ENCODE measurements at places on chromosomes 11 and 22.

DNA sequence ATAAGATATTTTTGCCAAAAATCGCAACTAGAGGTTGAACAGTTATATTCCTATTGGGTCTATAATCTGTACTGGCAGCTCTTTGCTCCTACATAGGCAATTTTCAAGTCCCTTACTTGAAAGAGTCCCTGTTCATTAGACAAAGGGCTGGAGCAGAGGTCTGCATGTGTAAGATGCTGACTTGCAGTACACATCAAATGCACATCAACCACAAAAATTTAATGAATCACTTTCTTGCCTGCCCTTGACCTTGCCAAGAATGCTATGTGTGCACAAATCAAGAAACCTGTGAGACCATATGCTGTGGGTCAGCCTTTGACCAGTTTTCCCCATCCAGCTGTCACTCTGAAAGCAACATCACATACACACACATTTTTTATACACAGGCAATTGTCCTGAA is 661.5 kb downstream of the LRRC4C start:
- DNase-seq = no peak

- no peak for DNase-seq
These were observed 378.4 kb upstream of the PITPNB start for GRCh38 chr22:28297504-28297903.

DNA sequence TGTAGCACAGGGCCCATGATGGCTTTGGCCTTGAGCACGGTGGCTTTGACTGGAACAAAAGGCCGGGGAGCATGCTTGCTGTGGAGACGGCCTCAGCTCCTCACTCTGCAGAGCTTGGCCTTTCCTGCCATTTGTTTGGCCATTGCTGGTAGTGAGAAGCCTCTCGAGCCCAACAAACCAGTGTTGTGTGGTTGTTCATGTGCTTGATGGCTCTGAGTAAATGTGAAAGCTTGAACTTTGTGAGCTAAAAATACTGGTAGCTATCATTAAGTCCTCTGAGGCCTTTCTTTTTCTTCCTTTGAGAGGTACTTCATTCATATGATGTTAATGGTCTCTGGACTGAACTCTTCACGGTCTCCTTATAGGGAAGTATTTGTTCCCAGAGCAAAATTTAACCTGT is 39.6 kb downstream of the NAT10 start:
- no peak for DNase-seq

DNA sequence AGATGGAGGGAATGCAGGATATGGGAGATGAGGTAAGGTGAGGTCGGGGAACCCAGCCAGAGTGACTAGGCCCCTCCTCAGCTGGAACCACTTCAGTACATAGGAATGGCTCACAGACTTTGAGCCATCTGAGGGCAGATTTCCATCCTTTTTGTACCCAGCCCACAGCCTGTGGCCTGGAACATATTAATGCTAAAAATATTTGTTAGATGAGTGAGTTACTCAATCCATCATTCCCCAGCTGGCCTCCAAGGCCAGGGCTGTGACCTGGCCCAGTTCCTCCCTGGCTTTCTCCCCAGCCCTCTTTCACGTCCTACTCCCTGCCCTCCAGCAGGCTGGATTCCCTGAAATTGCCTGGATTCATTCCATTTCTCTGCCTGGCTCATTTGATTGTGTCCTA is 57.2 kb upstream of the PRDM11 start:
- DNase-seq = peak; percentile 96

- DNase-seq = peak; percentile 44
These were observed 97.1 kb downstream of the ME3 start for GRCh38 chr11:86575208-86575855.

DNA sequence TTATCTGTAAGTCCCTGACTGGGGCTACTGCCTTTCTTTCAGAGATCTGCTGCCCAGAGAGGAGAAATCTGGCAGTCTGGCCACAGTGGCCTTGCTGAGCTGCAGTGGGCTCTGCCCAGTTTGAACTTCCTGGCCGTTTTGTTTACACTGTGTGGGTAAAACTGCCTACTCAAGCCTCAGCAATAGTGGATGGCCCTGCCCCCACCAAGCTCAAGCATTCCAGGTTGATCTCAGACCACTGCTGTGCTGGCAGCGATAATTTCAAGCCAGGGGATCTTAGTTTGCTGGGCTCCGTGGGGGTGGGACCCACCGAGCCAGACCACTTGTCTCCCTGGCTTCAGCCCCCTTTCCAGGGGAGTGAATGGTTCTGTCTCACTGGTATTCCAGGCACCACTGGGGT is 117.5 kb downstream of the TRPC6 start:
- no peak for DNase-seq

- DNase-seq = no peak
These were observed 1077.9 kb downstream of the DLG2 start for GRCh38 chr11:84549217-84549616.

- DNase-seq = no peak
These were observed 12.8 kb downstream of the CPSF7 start for GRCh38 chr11:61416941-61417340.

DNA sequence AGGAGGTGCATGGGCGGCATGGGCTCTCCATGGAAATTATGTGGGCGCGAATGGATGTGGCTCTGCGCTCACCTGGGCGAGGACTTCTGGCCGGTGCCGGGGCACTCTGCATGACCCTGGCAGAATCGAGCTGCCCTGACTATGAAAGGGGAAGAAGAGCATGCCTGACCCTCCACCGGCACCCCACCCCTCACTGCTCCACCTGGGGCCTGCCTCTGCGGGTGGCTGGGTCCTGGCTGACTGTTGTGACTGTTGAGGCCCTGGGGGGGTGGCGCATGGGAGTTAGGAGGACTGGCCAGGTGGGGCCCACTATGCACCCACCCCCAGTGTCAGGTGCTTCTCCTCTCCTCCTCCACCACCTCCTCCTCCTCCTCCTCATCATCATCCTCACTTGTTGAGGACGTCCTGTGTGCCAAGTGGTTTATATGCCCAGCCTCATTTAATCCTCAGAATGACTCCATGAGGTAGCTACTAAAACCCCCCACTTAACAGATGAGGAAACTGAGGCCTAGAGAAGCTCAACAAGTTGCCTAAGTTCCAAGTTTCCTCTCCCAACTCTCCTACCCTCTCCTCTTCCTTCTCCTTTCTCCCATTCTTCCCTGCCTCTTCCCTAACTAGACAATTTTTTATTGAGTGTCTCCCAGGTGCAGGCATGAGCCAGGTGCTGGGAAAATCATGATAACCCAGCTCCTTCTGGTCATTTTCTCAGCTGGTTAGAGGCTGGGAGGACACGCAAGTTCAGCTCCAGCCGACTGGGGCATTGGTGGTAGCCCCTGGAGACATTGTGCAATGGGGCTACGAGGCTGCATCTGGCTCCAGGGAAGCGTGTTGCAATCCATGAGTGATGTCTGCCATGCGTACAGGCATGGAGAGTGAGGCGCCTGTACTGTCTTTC is 2.3 kb downstream of the MYEOV start:
- DNase-seq = peak; percentile 70

GRCh38 chr22:44220727-44221680 is 40.3 kb downstream of the PARVG start:
- DNase-seq = no peak

- no peak for DNase-seq
These were observed 390.0 kb upstream of the CNTN5 start for GRCh38 chr11:98630736-98631135.

DNA sequence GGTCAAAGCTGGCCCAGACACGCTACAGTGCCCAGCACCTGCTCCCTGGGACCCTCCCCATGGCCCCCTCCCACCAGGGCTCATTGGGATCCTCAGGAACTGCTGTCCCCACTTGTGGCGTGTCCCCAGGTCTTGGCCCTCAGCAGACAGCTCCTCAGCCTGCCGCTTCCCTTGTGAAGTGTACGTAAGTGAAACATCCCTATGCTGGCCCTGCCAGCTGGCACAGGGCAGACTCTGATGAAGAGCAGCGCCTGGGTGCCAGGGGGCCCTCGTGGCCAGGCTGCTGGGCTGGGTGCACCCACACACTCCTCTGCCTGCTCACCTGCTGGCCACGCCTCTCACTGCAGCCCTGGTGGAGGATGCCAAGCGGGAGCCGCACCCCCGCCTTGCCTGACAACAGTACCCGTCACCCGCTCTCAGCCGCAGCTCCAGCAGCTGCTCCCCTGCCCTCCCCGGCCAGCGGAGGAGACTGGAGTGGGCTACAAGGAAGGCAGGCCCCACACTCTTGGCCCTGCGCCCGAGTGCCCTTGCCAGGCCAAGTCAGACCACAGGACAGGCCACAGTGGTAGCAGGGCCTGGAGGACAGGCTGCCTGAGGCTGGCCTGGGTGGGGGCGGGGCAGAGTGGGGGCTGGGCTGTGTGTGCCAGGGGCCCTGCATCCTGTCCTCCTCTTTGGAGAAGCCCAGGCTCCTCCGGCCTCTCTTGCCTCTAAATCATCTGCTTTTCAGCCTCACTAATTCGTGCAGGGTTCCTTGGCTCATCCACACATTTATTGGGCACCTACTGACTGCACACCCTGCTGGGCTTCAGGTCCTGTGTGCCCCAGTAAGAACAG is 39.5 kb downstream of the IGF2 start:
- DNase-seq = no peak

DNA sequence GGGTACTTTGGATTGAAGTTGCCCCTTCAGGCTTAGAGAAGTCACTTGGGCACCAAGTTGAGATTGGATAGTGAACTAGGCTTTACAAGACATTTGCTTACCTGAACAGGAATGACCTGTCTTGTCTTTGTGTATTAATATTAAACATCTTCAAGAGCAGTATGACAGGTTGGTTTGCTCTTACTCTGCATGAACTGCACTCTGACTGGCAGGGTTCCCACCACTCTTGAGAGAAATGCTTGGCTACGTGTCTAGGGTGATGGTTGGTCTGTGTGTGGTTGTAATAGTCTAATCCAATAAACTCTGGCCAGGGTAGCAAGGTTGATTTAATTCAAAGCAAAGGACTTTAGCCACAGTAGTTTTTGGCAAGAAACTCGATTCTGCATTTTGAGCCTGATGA is 20.1 kb upstream of the SPTBN2 start:
- no peak for DNase-seq

DNA sequence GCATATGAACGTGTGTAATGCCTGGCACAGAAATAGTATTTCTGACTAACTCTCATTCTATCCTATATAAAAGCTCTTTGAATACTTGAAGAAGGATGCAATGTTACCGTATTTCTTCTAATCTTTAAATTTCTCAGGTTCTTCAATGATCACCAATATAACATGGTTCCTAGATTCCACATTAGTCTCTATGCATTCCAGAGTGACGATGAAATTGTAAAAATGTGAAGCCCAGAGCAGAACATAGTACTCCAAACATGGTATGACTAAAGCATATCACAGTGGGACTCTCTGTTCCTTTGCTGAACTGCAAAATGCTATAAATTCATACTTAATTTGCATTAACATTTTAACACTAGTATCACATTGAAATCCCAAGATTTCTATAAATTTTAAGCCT is 877.6 kb upstream of the CHORDC1 start:
- DNase-seq = peak; percentile 37

- peak; percentile 26 for DNase-seq
These were observed 43.4 kb upstream of the SC5D start for GRCh38 chr11:121249039-121249663.

DNA sequence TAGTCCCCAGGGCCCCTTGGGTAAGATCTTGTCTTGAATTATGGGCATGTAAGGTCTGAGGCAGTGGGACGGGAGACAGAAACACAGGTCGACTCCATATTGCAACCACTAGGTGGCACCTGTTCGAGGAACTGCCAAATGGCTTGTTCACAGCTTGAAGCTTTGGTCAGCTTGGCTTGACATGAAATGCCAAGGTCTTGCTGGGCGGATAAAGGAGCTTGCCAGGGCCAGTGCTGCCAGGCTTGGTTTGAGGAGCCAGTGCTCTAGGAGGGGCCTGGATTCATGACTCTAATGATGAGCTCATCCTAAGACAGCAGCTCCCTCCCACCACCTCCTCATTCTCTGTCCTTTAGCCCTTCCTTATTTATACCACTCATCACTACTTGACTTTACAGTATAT is 11.9 kb upstream of the NRIP3 start:
- DNase-seq = peak; percentile 77

GRCh38 chr11:11973361-11973800 is 35.0 kb downstream of the DKK3 start:
- peak; percentile 49 for DNase-seq

DNA sequence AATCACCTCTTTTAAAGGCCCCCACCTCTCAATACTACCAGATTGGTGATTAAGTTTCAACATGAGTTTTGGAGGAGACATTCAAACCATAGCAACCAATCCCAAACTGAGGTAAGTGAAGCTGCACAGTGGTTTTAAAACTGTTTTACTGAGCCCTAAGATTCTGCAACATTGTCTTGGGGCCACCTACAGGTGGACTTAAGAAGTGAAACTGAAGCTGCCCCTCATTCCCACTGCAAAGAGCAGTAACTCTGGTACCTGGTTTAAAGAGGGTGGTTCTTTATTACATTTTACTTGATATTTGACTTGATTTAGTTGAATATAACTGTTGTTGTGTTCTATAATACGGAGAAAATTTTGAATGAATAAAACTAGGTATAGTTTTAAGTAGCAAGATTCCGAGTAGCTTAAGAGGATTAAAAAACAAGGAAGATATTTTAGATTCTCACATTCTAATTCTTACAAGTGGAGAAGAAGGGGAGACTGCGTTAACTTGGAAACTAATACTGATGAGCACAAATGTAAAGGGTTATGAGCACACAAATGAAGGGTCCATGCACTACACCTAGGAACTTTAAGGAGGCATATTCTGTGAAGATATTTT is 26.7 kb downstream of the SYT9 start:
- DNase-seq = peak; percentile 40

DNA sequence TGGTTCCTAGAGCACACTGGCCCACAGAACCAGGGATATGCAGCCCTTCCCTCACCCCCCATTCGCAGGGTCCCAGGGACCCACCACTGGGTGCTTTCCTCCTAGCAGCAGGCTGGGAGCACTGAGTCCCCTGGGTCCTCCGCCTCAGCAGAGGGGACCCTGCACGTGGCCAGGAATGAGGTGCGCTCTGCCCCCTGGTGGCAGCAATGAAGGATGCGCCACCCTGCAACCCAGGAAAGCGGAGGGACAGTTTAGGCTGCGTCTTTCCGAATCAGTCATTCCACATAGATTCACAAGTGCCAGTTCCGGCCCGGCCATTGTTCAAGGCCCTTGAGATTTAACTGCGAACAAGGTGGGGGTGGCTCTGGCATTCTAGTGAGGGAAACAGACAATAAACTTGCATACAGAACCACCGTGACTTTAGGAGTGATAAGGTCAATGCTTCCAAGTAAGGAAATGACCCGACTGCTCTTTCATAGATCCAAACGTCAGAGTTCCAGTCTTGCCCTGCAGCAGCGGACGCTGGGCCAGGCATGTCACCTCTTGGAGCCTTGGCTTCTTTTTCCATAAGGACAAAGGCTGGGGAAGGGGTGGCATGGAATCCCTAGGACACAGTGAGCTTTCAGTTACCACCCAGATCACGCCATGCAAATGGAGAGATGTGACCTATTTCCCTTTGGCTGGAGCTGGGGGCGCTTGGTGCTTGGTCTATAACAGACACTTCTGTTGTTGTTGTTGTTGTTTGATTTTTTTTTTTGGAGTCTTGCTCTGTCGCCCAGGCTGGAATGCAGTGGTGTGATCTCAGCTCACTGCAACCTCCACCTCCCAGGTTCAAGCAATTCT is 7.7 kb downstream of the RIN1 start:
- DNase-seq = peak; percentile 86

- peak; percentile 45 for DNase-seq
These were observed 1.1 kb upstream of the VPS37C start for GRCh38 chr11:61162092-61162941.
